ENCODE measurements at places on chromosomes 2 and 18.

- DNase-seq, result no peak
Measured at GRCh38 chr2:101119431-101119830, 31.8 kb downstream of the TBC1D8 start.

GRCh38 chr2:197759013-197759412, 26.1 kb downstream of the BOLL start:
- DNase-seq, result no peak

GRCh38 chr2:71666094-71666474, 212.7 kb downstream of the DYSF start:
- no peak for DNase-seq

DNA sequence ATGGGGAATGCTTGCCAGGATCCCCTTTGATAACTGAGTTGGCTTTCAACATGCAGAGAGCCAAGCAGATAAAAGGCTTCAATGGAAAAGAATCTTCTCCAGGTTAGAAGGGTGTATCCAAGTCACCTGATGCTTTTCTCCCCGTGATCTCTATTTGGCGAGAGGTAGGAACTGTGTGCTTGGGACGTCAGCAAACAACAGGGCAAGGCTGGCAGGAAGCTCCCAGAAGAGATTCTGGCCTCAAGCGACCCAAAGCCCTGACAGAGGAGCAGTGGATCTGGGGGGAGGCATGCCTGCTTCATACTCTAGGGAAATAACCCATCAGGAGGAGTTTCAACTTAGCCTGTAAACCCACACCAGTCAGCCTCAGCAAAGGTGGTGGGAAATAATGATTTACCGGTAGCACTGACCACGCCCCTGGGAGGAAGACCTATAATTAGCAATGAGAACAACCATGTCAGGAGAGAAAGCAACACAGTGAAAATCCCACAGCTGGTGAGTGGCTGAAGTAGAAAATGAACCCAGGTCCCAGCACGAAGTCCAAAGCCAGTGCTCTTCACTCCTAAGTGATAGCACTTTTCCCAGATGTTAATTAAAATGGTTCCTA, 76.3 kb upstream of the SEC11C start:
- DNase-seq, result no peak

DNA sequence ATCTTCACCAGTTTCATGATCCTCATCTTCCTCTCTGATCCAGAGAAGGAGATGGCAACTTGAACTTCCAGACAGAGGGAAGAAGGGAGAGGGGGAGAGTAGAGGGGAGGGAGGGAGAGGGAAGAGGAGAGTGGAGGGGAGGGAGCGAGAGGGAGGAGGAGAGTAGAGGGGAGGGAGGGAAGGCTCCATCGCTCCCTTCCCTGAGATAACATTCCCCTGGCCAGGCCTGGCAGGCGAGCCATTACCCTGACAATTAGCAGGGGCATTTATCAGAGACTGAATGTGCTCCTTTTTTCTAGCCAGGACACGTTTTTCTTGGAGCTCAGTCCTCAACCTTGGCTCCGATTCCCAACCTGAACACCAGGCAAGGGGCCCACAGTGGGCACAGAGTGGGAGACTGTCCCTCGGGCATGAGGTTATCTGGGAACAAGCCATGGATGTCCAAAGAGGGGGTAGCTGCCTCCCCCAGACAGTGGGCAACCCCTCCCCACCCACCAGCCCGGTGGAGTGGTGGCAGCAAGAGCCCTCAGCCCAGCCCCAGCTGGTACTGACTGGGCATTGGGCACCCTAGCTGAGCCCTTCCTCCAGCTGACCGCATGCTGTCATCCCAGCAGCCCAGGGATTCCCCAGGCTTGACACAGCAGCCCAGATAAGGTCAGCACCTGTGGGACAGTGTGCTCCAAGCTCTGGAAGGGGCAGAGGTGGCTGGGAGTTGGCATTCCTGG, 81.8 kb downstream of the TNS1 start:
- no peak for DNase-seq

DNA sequence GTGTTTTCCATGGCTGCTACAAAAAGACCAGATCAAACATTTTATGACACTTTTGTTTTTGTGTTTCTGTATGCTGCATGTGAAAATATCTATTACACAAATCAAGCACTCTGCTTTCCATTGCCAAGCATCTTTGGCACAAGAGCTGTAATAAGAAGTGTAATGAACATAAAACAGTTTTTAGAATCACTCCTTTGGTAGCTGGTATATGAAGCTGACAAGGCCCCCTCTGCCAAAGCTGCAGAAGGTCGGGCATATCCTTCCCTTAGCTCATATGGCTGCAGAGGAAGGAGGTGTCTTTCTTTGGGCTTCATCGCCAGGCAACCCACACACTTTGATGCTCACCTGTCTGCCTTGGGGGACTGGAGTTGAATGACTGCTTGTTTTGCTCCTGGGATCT, 175.4 kb downstream of the TMEM247 start:
- no peak for DNase-seq

DNA sequence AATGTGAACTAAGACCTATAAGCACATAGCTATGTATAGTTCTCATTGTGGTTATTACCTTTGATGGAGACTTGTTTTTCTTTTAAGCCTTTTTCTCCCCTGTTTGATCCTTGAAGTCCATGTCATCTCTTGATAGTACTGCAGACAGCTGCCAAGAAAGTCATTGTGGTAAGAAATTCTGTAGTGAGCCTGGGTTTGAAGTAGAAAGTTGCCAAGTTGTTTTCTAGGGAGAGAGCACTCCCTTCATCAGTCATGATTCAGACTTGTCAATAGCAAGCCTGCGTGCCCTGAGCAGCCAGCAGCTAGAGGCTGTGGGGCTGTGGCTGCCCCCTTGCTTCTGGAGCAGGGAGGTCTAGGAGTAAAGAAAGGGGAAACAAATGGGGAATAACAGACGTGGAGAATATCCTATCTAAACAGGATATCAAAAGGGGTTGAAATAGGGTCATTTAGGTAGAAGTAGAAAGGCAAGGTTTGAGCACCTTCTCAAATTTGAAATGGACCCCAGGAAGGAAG, 8.4 kb downstream of the SP5 start:
- no peak for DNase-seq

DNA sequence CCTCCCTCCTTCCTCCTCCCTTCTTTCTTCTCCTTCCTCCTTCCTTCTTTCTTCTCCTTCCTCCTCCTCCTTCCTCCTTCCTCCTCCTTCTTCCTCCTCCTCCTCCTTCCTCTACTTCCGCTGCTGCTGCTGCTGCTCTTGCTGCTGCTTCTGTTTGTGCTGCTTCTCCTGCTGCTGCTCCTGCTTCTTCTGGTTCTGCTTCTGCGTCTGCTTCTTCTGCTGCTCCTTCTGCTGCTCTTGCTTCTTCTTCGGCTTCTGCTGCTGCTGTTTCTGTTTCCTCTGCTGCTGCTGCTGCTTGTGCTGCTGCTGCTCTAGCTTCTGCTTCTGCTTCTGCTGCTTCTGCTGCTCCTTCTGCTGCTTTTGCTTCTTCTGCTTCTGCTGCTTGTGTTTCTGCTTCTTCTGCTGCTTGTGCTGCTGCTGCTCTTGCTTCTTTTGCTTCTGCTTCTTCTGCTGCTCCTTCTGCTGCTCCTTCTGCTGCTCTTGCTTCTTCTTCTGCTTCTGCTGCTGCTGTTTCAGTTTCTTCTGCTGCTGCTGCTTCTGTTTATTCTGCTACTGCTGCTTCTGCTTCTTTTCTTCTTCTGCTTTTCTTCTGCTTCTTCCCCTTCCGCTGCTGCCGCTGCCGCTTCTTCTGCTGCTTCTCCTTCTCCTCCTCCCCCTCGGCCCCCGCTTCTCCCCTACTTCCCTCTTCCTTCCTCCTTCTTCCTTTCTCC, 8.6 kb downstream of the SNRNP27 start:
- DNase-seq, result no peak

GRCh38 chr2:46268196-46268595, 29.0 kb upstream of the EPAS1 start:
- DNase-seq, result no peak

DNA sequence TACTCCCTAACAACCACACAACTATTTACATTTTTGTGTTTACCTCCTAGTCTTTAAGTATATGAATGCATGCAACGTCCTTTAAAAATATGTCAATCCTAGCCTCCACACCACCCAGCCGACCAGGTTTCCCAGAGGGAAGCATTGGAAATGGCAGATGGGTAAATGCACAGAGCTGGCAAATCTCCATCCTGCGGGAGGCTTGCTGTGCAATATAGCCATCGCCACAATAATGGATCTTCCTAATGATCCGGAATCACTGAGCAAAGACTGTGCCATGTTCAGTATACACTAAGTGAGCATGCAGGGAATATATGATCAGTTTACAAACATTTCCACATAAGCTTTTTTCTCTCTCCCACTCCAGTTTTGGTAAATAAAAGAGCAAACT, 131.8 kb downstream of the NEDD4L start:
- DNase-seq, result no peak

DNA sequence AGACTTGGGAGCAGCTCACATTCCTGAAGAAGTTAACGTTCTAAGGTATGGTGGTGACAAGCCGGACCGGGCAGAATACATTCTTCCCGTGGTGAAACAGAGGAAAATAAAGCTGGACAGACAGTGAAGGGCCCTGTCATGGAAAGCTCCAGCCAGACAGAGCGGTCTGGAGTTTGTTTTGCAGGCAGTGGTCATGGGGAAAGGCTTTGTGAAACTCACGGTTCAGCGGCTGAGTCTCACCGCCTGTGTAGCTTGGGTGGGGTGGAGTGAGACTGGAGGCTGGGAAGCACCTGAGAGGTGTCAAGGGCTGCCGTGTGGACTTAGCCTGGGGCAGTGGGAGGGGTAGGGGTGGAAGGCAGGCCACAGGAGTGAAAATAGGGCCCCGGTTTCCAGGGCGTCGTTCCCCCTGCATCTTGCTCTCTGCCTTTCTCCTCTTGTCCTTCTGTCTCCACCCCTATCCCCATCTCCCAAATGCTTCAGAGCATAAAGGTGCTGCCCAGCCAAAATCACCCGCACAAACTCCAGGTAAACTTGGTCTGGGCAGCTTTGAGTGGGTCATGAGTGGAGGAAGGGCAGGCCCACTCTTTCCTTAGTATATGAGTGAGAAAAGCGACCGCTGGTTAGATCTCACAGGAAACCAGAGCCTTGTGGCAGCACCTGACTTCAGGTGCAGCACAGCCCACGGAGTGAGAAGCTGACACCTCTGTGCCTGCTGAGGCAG, 11.4 kb upstream of the SLC20A1 start:
- no peak for DNase-seq

GRCh38 chr2:31937741-31938140, 73.1 kb downstream of the MEMO1 start:
- no peak for DNase-seq

GRCh38 chr2:54999182-54999581, 51.1 kb downstream of the RTN4 start:
- no peak for DNase-seq

- no peak for DNase-seq
Measured at GRCh38 chr2:136067897-136068580, 49.9 kb downstream of the CXCR4 start.

Data from mucosa of descending colon (tissue), 3 donors.